Activated T-helper 9 cell treated with anti-CD3 and anti-CD28 coated beads, Interleukin-2, amount 50 U/mL, for 16 hours (primary cell): ENCODE measurements at places on chromosomes 3 and 15.

GRCh38 chr15:98127586-98127985, 167.1 kb downstream of the ARRDC4 start:
- DNase-seq: no peak

GRCh38 chr3:66053550-66054094, 14.9 kb upstream of the MAGI1 start:
- no peak for DNase-seq

GRCh38 chr3:42424911-42425310, 14.5 kb upstream of the LYZL4 start:
- DNase-seq: no peak

- DNase-seq: no peak
Observed at GRCh38 chr3:26591926-26592325, 30.6 kb upstream of the LRRC3B start.

GRCh38 chr3:73291541-73291940, 230.1 kb downstream of the EBLN2 start:
- DNase-seq: no peak

GRCh38 chr15:85402195-85402881, 21.9 kb downstream of the AKAP13 start:
- DNase-seq: no peak

DNA sequence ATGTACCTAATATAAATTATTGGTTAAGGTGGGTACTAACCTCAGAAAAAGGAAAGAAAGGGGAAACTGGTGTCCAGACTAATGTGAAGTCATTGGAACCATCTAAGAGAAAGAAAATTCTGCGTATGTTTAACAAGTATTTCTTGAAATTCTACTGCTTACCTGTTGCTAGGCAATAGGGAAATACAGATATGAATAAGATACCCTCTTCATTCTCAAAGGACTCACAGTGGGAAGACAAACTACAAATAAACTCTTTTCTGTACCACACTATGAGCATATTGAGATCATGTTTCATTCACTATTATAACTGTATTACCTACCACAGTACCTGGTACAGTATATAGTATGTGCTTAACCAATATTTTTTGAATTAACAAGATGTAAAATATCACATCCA, 140.5 kb upstream of the MLF1 start:
- DNase-seq: no peak

- DNase-seq: no peak
Observed at GRCh38 chr3:122081543-122082247, 26.5 kb downstream of the CD86 start.

DNA sequence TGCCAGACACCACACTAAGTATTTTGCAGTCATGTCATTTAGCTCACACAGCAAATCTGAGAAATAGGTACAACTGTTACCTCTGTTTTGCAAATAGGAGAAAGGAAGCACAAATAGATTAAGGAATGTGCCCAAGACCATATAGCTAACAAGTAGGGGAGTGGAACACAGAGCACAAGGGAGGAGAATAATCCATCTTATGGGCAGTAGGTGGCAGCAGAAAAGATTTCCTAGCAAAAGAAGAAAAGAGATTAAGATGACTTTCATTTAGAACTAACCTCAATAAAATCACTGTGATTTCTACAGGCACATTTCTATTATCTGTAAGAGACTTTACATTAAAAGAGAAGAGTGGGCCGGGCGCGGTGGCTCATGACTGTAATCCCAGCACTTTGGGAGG, 49.1 kb downstream of the NR1I2 start:
- no peak for DNase-seq

DNA sequence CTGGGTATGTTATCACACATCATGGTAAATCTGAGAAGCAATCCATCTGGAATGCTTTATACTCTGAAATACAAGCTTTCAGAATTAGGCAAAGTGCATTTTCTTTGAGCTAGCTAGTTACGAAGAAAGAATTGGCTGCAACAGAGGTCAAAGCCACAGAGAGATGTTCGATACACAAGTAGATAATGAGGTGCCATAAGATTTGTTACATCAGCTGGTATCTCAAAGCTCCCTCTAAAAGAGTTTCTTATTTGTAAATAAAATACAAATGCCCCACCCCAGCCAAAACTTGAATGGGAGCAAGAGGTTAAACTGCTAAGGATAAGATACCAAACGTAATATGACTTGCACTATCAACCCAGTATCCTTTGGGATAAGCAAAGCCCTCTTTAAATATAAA, 84.0 kb upstream of the SLCO3A1 start:
- no peak for DNase-seq

DNA sequence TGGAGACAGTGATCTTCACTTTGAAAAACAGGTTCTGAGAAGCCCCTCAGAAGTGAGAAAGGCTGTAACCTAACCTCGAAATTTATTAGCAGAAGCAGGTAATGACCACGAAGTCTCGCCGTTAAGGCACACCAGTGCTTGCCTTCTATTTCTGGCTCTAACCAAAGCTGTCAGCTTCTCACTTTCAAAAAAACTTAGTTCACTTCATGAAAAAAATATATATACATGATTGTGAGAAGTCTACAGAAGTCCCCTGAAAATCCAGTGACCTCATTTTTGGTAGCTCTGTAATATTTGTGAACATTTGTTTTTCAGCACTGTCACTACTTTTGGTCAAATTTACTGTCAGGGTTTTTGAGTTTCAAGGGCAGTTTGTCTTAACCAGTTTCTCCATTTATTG, 19.1 kb upstream of the AKAP13 start:
- no peak for DNase-seq

DNA sequence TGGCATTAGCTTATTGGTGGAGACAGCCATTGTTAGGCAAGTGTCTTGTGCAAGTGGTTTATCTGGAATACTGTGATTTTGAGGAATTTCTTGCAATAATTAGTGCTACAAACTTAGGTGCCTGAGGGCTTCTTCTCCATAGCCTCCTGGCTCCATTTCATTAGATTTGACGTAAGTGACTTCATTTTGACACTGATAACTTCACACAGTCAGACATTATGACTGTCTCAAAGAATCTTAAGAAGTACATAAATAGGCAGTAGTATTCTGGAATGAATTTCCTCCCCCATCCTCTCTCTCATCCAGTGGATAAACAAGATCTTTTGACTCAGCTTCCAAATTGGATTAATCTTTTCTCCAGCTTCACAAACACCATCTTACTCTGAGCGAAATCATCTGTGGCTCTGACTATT, 19.0 kb downstream of the ARL14 start:
- no peak for DNase-seq

DNA sequence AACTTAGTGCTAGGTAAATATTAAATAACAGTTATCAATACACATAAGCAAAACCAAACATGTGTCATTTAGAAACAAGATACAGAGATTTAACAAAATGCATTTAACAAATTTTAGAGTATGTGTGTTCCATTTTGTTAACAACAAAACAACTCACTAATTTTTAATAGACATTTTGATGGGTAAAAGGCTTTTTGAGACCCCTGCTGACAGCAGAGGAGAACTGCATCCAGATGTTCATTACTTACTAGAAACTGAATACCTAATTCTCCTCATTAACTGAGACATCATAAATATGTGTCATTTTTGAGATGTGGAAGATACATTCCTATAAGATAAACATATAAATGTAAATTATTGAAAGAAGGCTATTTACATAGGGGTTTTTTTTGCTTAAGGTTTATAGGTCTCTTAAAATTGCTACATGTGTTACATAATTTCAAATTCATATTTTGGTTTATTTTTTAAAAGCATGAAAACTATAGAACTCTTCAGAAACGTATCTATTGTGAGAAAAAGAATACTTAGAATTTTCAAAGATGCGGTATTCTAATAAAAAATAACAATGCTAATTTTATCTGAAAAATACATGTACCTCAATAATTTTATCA, 1009.8 kb downstream of the TUSC7 start:
- DNase-seq: no peak

- no peak for DNase-seq
Observed at GRCh38 chr3:179560791-179561190, 1.9 kb upstream of the ACTL6A start.

- no peak for DNase-seq
Observed at GRCh38 chr3:1979961-1980615, 118.6 kb upstream of the CNTN4 start.

- DNase-seq: no peak
Observed at GRCh38 chr15:66131200-66131599, 122.3 kb downstream of the MEGF11 start.

DNA sequence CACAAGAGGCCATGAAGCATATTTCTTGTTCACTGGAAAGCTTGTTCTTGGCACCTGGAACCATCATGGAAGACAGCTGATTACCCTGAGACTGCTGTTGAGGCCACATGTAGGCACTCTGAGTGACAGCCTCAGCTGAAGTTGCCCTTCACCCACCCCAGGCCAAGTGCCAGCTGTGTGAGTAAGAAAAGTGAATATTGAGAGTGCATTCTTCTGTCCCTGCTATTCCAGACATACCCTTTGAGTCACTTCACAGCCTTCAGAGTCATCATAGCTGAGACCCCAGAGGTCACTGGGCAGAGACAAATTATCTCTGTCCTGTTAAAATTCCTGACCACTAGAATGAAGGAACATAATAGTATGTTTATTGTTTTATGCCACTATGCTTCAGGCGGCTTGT, 79.6 kb downstream of the NFKBIZ start:
- DNase-seq: no peak

DNA sequence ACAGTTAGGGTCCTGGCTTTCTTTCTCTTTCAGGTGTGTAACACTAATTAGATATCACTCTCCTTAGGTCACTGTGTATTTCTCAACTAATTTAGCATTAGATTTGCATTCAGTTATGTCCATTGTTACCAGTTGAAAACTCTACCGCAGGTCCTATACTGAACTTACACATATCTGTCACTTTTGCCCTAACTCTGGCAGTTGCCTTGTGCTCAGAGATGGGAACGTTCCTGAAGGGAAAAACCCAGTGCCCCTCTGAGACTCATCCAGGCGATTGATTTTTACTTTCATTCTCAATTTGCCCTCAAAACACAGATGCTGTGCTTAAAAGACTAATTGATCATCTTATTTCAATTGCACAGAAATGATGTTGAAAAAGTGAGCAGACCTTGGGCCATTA, 249.1 kb downstream of the ALCAM start:
- no peak for DNase-seq

DNA sequence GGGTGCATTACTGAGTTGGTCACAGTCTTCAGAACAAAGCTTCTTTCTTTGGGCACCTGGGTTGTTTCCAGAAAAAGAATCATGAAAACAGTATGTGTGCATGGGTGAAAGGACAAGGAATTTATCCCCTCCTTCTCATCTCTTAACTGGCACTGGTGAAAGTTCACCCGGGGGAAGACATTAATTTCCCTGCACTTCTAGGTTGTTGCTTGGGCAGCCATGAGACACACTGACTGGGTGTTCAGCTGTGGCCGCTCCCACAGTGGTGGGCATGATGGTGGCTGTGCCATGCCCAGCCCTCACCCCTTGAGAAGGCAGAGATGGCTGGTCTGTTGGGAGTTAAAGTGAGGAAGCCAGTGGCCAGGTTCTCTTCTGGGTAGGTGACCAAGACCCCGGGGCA, 16.6 kb upstream of the KY start:
- no peak for DNase-seq

- no peak for DNase-seq
Observed at GRCh38 chr3:41920406-41920965, 41.4 kb downstream of the ULK4 start.

- DNase-seq: no peak
Observed at GRCh38 chr3:42720126-42720525, 17.5 kb upstream of the HHATL start.

DNA sequence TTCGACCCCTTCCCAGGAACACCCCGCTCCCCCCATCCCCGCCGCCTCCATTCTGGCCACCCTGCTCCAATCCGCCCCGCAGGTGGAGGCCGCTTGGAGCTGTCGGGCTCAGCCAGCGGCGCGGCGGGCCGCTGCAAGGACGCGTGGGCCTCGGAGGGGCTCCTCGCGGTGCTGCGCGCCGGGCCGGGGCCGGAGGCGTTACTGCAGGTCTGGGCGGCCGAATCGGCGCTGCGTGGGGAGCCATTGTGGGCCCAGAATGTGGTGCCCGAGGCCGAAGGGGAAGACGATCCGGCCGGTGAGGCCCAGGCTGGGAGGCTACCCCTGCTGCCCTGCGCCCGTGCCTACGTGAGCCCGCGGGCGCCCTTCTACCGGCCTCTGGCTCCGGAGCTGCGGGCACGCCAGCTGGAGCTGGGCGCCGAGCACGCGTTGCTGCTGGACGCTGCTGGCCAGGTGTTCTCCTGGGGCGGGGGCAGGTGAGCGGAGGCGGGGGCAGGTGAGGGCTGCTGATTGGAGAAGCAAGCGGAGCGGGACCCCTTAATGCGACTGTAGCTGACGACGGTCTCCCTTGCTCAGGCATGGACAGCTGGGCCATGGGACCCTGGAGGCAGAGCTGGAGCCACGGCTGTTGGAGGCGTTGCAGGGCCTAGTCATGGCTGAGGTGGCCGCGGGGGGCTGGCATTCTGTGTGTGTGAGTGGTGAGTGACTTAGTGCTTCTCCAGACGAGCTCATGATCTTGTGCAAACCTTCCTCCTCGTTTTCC, 2.5 kb downstream of the RCCD1 start:
- no peak for DNase-seq

GRCh38 chr3:138254216-138254615, 67.1 kb downstream of the ARMC8 start:
- DNase-seq: no peak

- no peak for DNase-seq
Observed at GRCh38 chr3:172869784-172870518, 119.4 kb downstream of the ECT2 start.

GRCh38 chr3:129577925-129578786, 28.3 kb downstream of the PLXND1 start:
- no peak for DNase-seq

GRCh38 chr3:64644483-64644882, 43.3 kb downstream of the ADAMTS9 start:
- no peak for DNase-seq

DNA sequence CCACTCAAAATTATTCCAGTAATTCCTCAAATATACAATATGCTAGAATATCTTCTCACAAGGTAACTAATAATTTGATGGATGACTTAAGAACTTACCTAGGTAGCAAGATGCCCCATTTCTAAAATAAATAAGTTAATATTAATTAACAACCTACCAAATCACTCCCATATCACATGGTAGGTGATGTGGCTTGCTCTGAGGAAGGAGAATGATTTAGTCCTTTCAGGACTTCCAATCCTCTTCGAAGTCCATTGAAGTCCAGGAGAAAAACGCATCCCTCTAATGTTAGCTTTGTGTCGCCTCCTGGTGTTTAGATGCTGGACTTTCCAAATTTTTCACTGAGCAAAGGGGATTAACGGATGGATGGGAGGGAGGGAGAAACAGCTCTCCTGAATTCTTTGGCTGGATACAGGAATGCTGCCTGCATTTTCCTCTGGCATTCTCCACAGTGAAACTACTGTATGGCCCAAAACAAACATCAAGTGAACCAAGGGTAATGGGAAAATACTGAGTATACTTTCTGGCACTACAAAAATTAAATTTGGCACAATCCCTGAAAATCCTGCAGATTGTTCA, 58.6 kb downstream of the PRICKLE2 start:
- DNase-seq: no peak

GRCh38 chr15:101499863-101500713, 10.6 kb upstream of the PCSK6 start:
- no peak for DNase-seq

DNA sequence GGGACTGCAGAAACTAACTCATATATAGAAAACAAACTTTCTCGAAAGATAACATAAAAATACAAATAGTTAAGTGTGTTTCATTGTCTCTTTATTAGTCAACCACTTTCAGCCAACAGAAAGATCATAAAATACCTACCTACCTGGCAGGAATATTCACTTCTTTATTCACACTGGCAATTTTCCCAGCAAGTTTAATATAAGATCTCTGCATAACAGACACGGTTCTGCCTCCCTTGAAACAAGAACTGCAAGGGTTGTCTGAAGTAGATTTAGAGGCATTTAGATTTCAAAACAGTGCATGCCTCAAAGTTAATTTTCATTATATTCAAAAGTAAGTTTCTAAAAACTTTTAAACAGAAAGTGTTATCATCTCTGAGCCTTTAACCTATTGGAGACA, 7.1 kb downstream of the NPTN start:
- no peak for DNase-seq
